Muscle of leg (tissue), 16 donors: ENCODE measurements at places on chromosomes 7 and 10. TPM values are rescaled to one million over a fixed set of nuclear protein-coding genes. Genes with fewer than 3 reads are reported as not detected.

DNA sequence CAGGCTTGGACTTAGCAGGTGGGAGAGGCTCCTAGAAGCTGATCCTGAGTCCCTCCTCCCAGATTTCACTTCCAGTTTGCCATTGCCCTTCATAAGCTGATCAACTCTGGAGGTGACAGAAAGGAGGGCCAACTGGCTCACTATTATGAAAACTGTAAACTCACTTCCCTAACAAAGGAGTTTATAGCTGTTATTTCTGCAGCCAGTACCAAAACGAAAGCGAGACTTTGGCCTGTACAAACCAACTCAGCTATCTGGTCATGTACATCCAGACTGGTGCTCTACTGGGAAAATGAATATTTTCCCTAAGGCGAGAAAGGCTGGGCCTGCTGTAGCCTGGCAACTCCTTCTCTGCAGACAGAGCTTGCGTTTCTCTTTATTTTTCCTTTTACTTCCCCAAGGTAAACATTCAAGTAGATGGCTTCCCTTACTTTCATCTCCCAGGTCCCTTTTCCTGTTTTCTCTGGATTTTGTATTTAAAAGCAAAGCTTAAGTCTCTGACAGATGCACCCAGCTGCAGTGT is 54.7 kb downstream of the GALNT17 start:
- H3K27me3 ChIP-seq = no peaks in the 10 kb centered on the region
- no peak for DNase-seq
- H3K27ac ChIP-seq = peak overlapping the region; percentile 35
- no peak overlapping the region for H3K4me3 ChIP-seq
- peaks cover 8% of the 10 kb centered on the region for H3K4me1 ChIP-seq

GRCh38 chr7:11343136-11343535 is 369.5 kb downstream of the PHF14 start:
- DNase-seq = no peak
- no peak overlapping the region for H3K27ac ChIP-seq
- H3K4me3 ChIP-seq = no peak overlapping the region
- no peaks in the 10 kb centered on the region for H3K27me3 ChIP-seq

- no peaks in the 10 kb centered on the region for H3K27me3 ChIP-seq
- H3K4me1 ChIP-seq = no peaks in the 10 kb centered on the region
- H3K36me3 ChIP-seq = no peaks in the 10 kb centered on the region
- no peak overlapping the region for H3K4me3 ChIP-seq
- H3K27ac ChIP-seq = no peak overlapping the region
- DNase-seq = no peak
Measured at GRCh38 chr7:19944363-19945120, 171.1 kb upstream of the TMEM196 start.

DNA sequence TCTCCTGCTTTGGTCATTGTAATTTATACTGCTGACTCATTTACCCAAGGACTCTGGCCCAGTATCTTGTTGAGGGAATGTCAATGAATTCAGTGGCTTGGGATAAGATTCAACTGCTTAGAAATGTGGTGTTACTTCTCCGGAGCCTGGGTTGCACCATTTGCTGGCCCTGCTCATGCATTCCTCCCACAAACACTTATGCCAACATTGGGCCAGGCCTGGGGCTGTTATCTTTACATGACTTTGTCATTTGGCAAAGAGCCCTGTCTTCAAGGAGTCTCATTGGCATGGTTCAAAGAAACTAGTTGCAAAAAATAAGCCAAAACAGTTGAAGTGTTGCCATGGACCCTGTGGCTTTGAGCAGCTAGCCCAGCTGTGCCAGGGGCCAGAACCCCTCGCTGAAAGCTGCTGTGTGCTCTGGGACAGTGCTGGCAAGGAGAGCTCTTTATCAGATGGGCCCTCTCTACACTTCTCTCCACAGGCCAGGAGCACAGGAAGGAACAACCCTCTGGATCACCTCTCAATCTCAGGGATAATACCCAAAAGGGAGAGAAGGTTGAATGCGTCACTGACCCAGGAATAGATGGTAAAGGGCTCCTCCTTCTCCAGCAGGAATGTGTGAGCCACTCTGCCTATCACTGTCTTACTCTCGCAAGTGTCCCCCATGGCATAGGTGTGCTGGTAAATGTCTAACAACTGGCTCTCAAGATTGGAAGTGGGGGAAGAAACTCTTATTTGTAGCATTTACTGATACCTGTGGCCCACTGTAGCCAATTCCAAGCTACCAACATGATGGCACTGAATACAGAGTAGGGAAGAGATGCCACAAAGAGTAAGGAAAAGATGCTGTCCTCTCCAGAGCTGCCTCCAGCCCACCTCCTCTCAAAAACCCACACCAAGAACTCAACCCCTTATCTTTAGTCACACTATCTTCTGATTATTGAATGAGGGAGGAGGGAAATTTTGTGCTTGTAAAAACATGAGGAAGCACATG is 23.5 kb upstream of the PDE1C start:
- H3K36me3 ChIP-seq = no peaks in the 10 kb centered on the region
- no peak overlapping the region for H3K27ac ChIP-seq
- no peak overlapping the region for H3K4me3 ChIP-seq

- H3K4me3 ChIP-seq = no peak overlapping the region
- H3K4me1 ChIP-seq = peaks cover 5% of the 10 kb centered on the region
- no peaks in the 10 kb centered on the region for H3K36me3 ChIP-seq
- H3K27ac ChIP-seq = no peak overlapping the region
- peak; percentile 50 for DNase-seq
Measured at GRCh38 chr10:88270871-88271713, 312.0 kb downstream of the RNLS start.

GRCh38 chr7:157158400-157158799 is 19.7 kb downstream of the UBE3C start:
- no peak overlapping the region for H3K4me3 ChIP-seq
- H3K27me3 ChIP-seq = no peaks in the 10 kb centered on the region
- H3K4me1 ChIP-seq = no peaks in the 10 kb centered on the region
- no peak for DNase-seq
- H3K36me3 ChIP-seq = no peaks in the 10 kb centered on the region

DNA sequence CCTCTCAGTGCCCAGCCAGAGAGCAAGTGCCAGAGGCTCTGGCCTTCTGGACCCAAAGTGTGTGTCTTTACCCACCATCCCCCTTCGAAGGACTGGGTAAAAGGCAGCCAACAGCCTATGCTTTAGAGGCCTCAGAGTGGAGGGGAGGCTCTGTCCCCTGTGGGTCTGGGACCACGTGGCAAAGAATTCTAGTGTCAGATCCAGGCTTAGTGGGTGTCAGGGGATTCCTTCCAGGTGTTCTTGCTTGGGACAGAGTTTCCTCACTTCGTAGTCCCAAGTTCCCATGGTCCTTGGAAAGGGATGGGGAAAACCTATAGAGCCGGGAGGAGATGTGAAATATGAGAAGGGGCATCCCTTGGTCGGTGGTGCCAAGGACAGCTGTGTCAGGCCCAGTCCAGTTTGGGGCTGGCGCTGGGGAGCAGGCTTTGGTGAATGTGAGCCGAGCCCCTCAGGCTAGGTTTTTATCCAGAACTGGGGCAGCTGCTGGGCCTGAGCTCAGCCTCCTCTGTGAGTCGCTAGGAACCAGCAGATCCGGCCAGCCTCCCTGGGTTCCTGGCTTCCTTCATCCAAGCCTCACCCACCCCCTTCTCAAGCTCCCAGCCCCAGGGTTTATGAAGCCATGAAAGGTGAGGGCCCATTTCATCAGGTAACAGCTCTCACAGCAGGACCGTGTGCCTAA is 71.2 kb downstream of the C10orf105 start:
- peaks cover 30% of the 10 kb centered on the region for H3K4me1 ChIP-seq
- no peaks in the 10 kb centered on the region for H3K36me3 ChIP-seq
- peak; percentile 51 for DNase-seq
- H3K4me3 ChIP-seq = no peak overlapping the region
- H3K27ac ChIP-seq = peak overlapping the region; percentile 76

Gene ANXA8
- polyA plus RNA-seq = not detected

Gene CPVL
- polyA plus RNA-seq = 31.1 TPM

Gene NME8
- not detected for polyA plus RNA-seq
